ENCODE measurements at places on chromosomes 11 and 22. TPM values are rescaled to one million over a fixed set of nuclear protein-coding genes. Genes with fewer than 3 reads are reported as not detected.
A peak's percentile ranks its signal among the peaks of the same experiment; 100 is the strongest.

The USP35 gene
- 25.1 TPM for total RNA-seq

- H3K4me3 ChIP-seq, result no peak overlapping the region
- H3K27ac ChIP-seq, result no peak overlapping the region
- peaks cover 8% of the 10 kb centered on the region for H3K4me1 ChIP-seq
- peak; percentile 20 for DNase-seq
Observed at GRCh38 chr22:33112580-33112979, 54.4 kb upstream of the SYN3 start.

DNA sequence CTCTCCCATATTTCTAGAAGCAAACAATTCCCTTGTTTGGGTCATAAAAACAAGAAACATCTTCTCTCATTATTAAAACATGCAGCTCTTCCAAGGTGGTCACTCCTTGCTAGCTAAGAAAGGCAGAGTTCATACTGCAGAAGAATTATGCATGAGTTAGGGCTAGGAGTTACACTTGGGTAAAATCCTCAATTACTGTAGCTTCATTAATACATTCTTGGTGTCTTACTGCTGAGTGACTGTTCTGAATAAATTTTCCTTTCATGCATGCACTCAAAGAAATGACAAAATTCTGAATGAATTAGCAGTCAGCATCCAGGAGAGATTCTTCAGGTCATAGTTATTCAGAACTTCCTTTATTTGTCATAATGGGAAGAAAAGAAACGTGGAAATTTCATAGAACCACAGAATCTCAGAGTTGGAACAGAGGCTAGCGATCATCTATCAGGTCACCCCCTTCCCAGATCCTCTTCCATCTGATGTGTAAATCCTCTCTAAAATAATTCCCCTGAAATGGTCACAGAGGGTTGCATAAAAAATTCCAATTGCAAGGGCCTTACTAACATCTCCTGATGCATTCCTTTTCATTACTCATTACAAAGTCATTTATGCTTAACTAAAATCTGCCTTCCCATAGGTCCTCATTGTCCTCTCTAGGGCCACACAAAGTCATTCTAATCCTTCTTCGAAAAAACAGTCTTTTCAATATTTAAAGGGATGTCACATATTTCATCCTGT is 771.5 kb downstream of the DLG2 start:
- no peak overlapping the region for H3K27ac ChIP-seq
- DNase-seq, result no peak
- H3K36me3 ChIP-seq, result no peaks in the 10 kb centered on the region
- peaks cover 6% of the 10 kb centered on the region for H3K4me1 ChIP-seq

The TEX12 gene
- not detected for total RNA-seq

Data from cardiac muscle cell (in vitro differentiated cells and primary cell).